ENCODE measurements at places on chromosomes 7 and 10.
A peak's percentile ranks its signal among the peaks of the same experiment; 100 is the strongest.

GRCh38 chr10:17233286-17233991, 5.4 kb downstream of the VIM start:
- no peak for DNase-seq

GRCh38 chr7:53947732-53948131, 594.4 kb upstream of the VSTM2A start:
- DNase-seq, result no peak

DNA sequence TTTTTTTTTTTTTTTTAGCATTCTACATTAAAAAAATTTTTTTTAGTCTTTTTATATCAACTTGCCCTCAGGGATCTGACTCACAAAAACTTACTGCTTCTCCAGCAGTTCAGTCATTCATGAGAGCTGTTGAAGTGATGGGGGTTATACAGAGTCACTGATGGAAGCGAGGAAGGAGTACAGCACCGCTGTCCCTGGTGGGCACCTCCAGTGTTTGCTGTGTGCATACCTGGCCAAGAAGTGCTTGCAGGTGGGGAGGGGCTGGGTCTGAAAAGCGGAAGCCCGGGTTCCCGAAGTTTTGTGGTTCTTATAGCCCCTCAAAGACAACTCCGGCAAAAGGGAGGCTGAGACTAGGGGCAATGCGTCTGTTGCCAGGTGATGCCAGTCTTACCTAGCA, 46.2 kb downstream of the MINDY4 start:
- no peak for DNase-seq

DNA sequence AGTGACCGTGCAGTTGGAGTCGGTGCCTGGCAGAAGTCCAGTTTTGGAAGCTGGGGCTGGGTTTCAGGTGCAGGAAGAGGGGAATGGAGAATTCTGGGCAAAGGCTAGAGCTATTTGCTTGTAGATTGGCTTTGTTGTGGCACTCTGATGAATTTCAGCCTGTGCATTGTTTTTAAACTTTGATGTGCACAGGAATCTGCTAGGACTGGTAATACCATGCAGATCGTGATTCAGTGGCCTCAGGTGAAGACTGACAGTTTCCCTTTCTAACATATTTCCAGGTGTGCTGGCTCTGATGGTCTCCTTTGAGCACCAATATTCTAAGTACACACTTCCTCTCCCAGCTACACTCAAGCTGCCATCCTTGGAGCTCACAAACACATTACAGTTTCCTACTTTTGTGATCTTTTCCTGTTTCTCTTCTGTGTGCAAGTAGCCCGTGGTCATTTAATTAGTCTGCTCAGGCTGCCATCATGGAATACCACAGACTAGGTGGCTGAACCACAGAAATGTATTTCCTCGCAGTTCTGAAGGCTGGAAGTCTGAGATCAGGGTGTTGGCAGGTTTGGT, 55.6 kb downstream of the NOC3L start:
- DNase-seq, result no peak

DNA sequence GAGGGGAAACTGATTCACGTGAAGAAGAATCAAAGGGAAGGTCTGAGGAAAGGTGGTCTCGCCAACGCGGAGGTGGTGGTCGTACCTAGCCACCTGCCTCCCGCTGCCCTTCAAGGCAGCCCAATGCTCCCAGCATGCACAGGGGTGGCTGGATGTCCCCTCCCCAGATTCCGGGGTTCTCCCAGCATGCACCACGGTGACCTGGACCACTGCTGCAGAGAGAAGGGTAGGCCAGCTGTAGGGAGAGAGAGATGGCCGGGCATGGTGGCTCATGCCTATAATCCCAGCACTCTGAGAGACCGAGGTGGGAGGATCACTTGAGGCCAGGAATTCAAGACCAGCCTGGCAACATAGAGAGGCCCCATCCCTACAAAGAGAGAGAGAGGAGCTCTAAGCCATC, 32.4 kb upstream of the PPP2R2D start:
- DNase-seq, result no peak

GRCh38 chr10:30637881-30638467, 8.4 kb upstream of the LYZL2 start:
- DNase-seq, result no peak

- peak; percentile 69 for DNase-seq
Measured at GRCh38 chr10:34994565-34995142, 95.5 kb downstream of the CUL2 start.

DNA sequence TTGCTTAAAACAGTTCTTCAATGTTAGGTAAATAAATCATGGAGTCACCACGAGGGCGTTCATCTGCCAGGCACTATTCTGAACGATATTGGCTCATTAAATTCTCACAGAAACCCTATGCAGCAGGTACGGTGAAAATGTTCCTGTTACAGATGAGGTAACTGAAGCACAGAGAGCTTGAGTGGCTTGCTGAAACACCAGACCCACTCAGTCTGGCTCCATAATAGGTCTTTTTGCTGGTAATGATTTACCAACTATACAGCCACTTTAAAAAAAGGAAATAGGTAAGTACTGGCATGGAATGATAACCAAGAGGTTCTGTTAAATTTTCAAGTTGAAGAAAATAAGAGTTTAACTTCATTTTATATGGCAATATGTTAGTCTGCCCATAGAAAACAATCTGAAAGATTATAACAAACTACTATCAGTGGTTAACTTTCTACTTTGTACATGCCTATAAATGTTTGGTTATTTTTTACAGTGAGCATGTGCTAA, 1.3 kb upstream of the TM9SF3 start:
- no peak for DNase-seq

DNA sequence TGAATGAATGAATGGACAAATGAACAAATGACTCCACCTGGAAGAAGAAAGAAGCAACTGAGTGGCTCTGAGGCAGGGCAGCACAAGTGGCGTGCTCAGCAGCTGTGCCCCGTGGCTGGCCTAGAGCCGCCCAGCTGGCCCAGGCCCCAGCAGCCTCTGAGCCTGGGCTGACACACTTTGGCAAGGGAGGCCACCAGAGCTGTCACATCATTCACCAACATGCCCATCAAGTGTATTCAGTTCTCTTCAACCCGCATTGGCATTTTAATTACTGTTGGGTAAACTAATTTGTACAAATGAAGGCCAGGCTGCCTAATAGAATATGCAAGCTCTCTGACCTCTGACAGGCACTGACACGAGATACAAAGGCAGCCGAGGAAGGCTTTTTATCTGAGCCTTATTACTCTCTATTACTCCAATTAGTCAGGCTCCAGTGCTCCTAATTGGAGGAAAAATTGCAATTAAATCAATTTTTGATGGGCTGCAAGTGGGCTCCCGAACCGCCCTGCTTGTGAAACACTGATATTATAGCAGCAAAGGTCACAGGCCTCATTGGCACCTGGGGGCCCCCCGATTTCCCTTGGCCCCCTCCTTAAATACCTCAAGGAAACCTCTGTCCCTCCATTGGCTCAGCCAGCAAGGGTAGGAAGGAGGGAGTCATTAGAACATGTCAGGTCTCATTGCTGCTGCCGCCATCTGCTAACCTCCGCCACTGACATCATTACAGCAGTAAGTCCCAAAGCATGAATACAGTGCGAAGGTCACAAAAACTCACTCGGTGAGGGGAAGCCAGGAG, 41.9 kb downstream of the DPCD start:
- DNase-seq, result no peak

- DNase-seq, result no peak
Measured at GRCh38 chr10:103350175-103350516, 794 bp downstream of the PCGF6 start.

- DNase-seq, result peak; percentile 55
Measured at GRCh38 chr7:148698397-148699023, at the start of gene CUL1. Gene CUL1, plus strand, starts transcription at chr7:148698903. Its CDS starts 31,220 bp downstream, at chr7:148730123.

DNA sequence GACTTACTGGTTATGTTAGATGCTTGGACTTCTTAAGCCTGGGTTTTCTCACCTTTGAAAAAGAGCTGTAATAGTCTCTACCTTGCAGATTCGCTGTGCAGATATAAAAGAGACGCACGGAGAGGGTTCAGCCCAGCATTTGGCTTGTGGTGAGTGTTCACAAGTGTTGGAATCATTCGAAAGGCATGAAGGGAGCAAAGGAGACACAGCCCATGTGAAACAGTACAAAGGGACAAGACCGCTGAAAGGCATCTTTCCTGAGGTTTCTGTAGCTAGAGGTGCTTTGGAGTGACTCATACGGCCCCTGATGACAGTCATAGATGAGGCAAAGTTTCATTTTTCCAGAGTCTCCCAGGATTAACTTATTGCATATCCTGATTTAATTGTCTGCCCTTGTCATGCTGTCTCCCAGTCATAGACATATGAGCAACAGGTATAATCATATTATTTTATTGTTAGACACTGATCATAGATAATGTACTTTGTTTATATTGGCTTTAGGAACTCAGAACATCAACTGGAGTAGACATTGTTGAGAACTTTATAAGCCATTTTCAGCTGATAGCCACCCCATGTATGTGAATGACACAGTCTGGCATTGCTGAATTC, 171.1 kb downstream of the ADRA2A start:
- no peak for DNase-seq

DNA sequence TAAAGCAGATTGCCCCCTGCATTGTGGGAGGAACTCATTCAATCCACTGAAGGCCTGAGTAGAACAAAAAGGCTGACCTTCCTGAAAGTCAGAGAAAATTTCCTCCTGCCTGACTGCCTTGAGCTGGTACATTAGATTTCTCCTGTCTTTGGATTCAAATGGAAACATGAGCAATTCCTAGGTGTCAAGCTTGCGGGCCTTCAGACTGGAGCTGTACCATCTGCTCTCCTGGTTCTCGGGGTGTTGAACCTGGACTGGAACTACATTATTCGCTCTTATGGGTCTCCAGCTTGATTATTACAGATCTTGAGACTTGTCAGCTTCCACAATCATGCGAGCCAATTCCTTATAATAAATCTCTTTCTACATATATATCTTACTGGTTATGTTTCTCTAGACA, 173.6 kb upstream of the STEAP4 start:
- no peak for DNase-seq

DNA sequence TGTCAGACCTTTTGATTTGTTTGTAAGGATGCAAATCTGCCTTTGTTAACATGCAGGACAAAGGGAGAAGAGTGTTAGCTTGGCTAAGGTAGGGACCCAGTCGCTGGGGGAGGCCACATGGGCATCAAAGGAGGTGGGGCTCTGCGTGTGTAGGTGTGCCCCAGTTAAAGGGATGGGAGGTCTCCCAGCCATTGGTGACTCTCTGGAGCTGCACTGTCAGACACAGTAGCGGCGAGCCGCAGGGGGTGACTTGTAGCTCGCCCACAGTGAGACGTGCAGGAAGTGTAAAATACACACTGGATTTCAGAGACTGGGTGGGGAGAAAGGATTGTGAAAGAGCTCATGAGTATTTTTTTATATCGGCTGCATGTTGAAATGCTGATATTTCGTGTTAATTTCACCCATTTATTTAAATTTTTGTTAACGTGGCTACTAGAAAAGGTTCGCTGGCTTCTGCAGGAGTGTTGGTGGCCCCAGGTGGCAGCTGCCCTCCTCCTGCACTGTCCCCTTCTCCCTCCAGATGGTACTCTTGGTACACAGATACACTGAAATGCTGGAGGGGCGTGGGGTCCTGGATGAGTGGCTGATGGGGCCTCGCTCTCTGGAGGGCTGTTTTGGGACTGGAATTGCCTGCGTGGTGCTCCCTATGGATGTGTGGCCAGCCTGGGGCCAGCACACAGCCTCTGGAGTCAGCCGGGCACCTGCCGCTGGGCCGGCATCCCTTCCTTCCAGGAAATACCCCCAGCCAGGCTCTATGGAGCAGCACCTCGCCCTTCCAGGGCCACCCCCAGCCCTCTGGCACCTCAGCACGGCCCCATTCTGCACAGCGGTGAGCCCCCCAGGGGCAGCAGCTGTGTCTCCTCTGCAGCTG, 59.2 kb downstream of the LHPP start:
- DNase-seq, result no peak

GRCh38 chr10:98980353-98980752, 255.3 kb downstream of the HPSE2 start:
- DNase-seq, result no peak

DNA sequence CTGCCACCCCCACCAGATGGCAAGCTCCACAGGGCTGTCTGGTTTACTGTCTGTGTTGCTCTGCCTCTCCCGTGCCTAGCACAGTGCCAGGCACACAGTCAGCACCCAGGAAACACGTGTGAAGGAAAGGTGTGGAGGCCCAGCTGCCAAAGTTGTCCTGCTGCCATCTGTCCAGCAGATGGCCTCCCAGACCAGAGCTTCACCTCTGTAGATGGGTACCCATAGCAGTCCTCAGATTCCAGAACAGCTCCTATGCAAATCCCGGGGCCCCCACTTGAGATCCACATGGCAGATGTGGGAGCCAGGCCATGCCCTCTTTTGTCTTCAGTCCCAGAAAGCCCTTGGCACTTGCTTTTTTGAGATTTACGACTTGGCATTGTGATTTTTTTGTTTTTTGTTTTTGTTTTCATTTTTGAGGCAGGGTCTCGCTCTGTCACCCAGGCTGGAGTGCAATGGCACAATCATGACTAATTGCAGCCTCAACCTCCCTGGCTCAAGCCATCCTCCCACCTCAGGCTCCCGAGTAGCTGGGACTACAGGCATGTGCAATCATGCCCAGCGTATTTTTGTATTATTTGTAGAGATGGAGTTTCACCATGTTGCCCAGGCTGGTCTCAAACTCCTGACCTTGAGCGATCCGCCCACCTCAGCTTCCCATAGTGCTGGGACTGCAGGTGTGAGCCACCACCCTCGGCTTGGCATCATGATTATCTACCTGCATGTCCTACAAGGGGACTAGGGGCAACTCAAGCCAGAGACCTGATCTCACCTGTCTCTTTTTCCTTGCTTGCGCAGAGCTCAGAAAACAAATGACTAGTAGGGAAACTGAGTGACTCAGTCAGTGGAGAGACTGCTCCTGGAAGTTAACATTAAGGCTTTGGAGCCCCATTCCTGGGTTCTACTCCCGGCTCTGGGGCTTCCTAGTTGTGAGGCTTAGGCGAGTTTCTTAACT, 16.9 kb upstream of the PALD1 start:
- peak; percentile 21 for DNase-seq

GRCh38 chr10:63093227-63093626, 39.9 kb upstream of the NRBF2 start:
- DNase-seq, result no peak

DNA sequence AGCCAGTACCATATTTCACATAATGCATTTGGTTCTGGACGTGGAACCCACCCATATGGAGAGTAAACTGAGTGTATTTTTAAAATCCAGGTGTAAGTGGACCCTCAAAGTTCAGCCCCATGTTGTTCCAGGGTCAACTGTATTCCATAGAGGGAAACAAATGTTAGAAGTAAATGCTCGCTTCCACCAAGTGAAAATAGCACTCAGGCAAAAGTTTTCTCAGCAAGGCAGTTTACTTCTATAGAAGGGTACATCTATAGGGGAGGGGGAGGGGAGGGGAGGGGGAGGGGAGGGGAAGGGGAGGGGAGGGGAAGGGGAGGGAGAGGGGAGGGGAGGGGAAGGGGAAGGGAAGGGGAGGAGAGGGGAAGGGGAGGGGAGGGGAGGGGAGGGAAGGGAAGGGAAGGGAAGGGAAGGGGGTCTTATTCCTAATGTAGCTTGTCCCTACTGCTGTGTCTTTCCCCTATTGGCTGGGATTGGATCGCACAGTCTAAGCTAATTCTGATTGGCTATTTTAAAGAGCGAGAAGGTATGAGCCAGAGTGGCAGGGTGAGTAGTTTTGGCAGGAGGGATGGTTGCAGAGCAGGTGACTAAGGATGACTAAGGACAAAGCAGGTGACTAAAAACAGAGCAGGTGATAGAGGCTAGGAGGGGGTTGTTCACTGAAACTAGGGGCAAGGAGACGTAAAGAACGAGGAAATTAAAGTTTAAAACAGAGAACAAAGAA, 29.1 kb downstream of the GARIN1A start:
- no peak for DNase-seq

Data from NCI-H1436 (cell line).